Activated CD4-positive, alpha-beta memory T cell treated with anti-CD3 and anti-CD28 coated beads for 36 hours (primary cell): ENCODE measurements at places on chromosomes 2 and 18.

GRCh38 chr2:191329841-191330240 lies 84.6 kb downstream of the MYO1B start:
- no peak for DNase-seq

DNA sequence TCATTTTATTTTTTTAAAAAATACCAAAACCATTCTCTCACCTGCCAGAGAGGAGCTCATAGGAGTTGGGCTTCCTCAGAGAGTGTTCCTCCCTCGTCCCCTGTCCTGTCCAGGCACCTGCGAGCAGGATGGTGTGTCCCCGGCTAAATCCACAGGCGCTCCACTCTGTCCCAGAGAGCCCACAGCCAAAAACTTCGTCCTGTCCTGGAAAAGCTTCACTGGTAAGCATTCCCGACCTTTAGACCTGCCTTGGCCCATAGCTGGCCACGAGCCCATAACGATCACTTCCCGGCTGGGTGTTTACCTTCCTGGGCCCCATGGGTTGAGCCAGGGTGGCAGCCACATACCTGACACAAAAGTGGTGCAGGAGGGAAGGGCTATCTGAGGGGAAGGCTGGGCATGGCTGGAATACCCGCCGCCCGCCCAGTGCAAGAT lies at the start of gene NGEF:
NGEF (minus strand) TSS at position 230 of the 435 bp plus-strand sequence. CDS start 38,366 bp downstream, outside the sequence.
- no peak for DNase-seq

- no peak for DNase-seq
These were observed 30.3 kb upstream of the IL1R1 start for GRCh38 chr2:102112271-102112670.

DNA sequence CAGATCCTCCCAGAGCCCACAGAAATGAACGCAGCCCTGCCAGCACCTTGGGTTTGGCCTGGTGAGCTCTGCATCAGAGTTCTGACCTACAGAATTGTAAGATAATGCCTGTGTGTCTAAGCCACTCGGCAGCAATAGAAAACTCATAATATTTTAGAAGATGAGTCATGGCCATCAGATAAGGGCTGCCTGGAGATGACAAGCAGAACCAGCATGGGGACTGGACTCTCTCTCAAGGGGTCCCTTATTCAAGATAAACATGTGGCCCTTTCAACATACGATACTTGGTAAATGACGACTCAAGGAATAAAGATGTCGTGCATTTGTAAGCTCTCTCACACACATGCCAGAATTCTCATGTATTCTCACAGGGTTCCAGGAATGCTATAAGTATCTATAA lies 8.5 kb upstream of the AGAP1 start:
- DNase-seq: no peak

- no peak for DNase-seq
These were observed 122.5 kb downstream of the FOXI3 start for GRCh38 chr2:88329815-88330603.

DNA sequence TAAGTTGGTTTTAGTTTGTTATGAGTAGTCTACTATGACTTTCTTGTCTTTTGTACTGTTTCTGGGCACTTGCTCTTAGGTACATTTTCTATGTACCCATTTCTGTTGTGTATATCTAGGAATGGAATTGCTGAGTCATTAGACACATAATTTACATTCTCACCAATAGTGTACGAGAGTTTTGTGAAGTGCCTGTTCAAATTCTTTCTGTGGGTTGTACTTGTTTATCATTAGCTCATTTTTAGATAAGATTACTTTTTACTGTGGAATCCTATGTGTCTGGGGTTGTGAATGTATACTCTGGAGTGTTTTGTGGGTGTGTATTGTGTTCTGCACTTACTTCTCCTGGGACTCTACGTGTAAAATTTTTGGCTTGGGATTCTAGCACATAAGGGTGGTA lies 36.6 kb upstream of the CD28 start:
- DNase-seq: no peak

DNA sequence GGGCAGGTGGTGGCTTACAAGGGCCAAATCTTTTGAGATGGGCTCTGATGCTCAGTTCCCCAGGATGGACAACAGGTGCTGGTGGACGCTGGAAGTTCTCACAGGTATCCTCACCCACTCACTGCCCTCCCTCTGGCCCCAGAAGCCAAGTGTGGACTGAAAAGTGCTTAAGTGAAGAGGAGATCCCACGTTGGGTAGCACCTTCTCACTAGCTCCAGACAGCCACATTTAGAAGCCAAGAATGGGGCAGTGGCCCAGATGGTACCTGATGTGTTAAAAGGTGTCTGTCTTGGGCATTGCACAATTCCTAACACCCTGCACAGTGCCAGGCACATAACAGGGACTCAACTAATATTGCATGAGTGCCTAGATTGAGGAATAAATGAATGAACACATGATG lies 115.3 kb upstream of the TEX51 start:
- no peak for DNase-seq

GRCh38 chr18:8673256-8674209 lies 31.8 kb upstream of the MTCL1 start:
- no peak for DNase-seq

GRCh38 chr2:107545851-107546250 lies 280.8 kb upstream of the RGPD4 start:
- DNase-seq: no peak

- no peak for DNase-seq
These were observed 230.9 kb upstream of the FSIP2 start for GRCh38 chr2:185507719-185508118.

DNA sequence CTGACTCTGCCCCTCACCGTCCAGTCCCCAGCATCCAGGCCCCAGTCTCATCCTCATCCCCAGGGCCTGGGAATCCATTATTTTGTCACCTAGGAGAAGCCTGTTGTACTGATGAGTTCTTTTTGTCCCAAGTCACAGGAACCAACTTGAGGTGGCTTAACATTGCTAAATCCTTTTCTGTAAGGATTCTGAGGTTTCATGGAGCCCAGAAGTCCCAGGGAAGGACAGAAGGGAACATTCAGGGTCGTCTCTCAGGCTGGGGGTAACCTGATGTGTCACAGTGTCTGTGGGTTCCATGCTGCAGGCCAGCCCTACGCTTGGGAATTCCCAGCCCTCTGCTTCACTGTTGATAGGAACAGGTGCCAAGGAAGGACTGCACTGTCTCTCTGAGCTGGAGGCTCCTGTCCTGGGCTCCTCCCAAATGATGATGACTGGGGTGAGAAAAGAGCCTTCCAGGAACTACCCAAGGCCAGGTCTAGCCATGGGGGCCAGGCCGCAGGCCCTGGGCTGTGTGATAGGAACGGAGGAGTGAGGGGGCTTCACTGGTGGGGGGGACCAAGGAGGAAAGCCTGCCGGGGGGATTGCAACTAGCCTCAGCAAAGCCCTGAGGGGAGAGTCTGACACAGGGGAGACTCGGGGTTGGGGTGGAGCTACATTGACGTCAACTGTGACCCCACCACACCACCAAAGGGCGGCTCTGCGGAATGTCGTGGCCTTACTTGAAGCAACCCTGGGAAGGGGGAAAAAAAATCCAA lies 145.7 kb downstream of the SMAD7 start:
- DNase-seq: peak; percentile 5
